ENCODE measurements at places on chromosomes 3 and 15. TPM values are rescaled to one million over a fixed set of nuclear protein-coding genes. Genes with fewer than 3 reads are reported as not detected.

CCR5 gene
- total RNA-seq = 6.9 TPM

TNIK gene
- total RNA-seq = 86.3 TPM

SCAANT1 gene
- not detected for total RNA-seq

PIGX gene
- total RNA-seq = 19.1 TPM

ERC2 gene
- not detected for total RNA-seq

ZBED2 gene
- total RNA-seq = not detected

NEO1 gene
- 11.3 TPM for total RNA-seq

PFKFB4 gene
- 2.6 TPM for total RNA-seq

IGSF10 gene
- not detected for total RNA-seq

MUSTN1 gene
- 1.6 TPM for total RNA-seq

IGDCC3 gene
- not detected for total RNA-seq

XIRP1 gene
- not detected for total RNA-seq

MESD gene
- total RNA-seq = 43.3 TPM

ZIC1 gene
- not detected for total RNA-seq

SNX22 gene
- 0.70 TPM for total RNA-seq

SKOR1 gene
- total RNA-seq = 0.30 TPM

HHLA2 gene
- total RNA-seq = 0.52 TPM

SPRED1 gene
- total RNA-seq = 0.49 TPM

TMEM108 gene
- not detected for total RNA-seq

LDHAL6B gene
- not detected for total RNA-seq

PCSK6 gene
- 0.41 TPM for total RNA-seq

HIGD2B gene
- 0.41 TPM for total RNA-seq

RAB43 gene
- 64.5 TPM for total RNA-seq

NCBP2 gene
- 71.4 TPM for total RNA-seq

DNAH12 gene
- total RNA-seq = 0.11 TPM

CAV3 gene
- total RNA-seq = not detected

GASK1A gene
- total RNA-seq = not detected

TIPARP gene
- total RNA-seq = 108 TPM

ILDR1 gene
- total RNA-seq = not detected

OXTR gene
- 0.94 TPM for total RNA-seq

BDH1 gene
- total RNA-seq = 61.1 TPM

LSAMP gene
- total RNA-seq = not detected

PLIN1 gene
- 1.2 TPM for total RNA-seq

ATP13A5 gene
- total RNA-seq = not detected

HEG1 gene
- 21.7 TPM for total RNA-seq

IL12A gene
- total RNA-seq = 0.53 TPM

FBXO40 gene
- total RNA-seq = not detected

CDHR4 gene
- total RNA-seq = not detected

TRIM42 gene
- total RNA-seq = not detected

RABL3 gene
- total RNA-seq = 33.0 TPM

EPHB1 gene
- 0.69 TPM for total RNA-seq

LTK gene
- 3.8 TPM for total RNA-seq

NEDD4 gene
- total RNA-seq = 5.8 TPM

KNG1 gene
- not detected for total RNA-seq

CCR4 gene
- total RNA-seq = 101 TPM

BCL6 gene
- total RNA-seq = 31.4 TPM

CCR9 gene
- 4.0 TPM for total RNA-seq

SCG5 gene
- total RNA-seq = not detected

CGGBP1 gene
- 142 TPM for total RNA-seq

SYNPR gene
- not detected for total RNA-seq

SUCNR1 gene
- total RNA-seq = 0.15 TPM

CNTN3 gene
- total RNA-seq = not detected

PRR20G gene
- not detected for total RNA-seq

TMC3 gene
- total RNA-seq = not detected

ANKUB1 gene
- total RNA-seq = not detected

SCN11A gene
- total RNA-seq = 0.15 TPM

TNFAIP8L3 gene
- not detected for total RNA-seq

MOBP gene
- not detected for total RNA-seq

All from CD4-positive, alpha-beta memory T cell (primary cell).